MV-4-11 (cell line): ENCODE measurements at places on chromosomes 13 and 19.
A peak's percentile ranks its signal among the peaks of the same experiment; 100 is the strongest.

- DNase-seq, result no peak
Measured at GRCh38 chr13:40442231-40442630, 224.2 kb downstream of the FOXO1 start.

GRCh38 chr13:110280231-110280813 lies 26.6 kb downstream of the COL4A1 start:
- no peak for DNase-seq

DNA sequence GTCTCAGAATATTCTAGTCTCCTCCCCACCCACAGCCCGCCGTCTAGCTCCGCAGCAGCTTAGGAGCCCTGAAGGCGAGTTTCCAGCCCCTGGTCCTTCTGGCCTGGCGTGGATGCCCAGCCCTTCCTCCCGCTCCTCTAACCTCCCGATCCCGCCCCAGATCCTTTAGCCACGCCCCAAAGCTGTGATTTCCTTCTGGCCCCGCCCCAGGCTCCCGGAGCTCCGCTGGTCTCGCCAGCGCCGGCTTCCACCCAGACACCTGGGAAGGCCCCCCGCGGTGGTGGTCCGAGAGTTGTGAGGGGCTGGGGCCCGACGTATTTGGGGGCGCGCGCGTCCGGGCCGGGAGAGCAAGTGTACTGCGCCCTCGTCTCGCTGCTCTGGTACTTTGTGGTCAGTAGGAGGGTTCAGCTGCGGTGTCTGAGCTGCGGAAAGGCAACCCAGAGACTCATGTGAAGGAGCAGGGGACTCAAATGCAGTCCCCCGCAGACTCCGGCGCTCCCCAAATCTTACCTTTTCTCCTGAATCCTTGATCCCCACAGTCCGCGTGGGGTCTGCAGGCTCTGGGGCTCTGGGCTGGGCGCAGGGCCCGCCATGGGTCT lies at the start of gene CGB7:
CGB7 (minus strand) TSS at position 114 of the 599 bp plus-strand sequence. CDS start 2,374 bp downstream, outside the sequence.
- no peak for DNase-seq

GRCh38 chr19:40806423-40807146 lies 7.6 kb downstream of the EGLN2 start:
- DNase-seq, result peak; percentile 66

GRCh38 chr19:49599378-49600295 lies 8.7 kb downstream of the PRR12 start:
- DNase-seq, result no peak

DNA sequence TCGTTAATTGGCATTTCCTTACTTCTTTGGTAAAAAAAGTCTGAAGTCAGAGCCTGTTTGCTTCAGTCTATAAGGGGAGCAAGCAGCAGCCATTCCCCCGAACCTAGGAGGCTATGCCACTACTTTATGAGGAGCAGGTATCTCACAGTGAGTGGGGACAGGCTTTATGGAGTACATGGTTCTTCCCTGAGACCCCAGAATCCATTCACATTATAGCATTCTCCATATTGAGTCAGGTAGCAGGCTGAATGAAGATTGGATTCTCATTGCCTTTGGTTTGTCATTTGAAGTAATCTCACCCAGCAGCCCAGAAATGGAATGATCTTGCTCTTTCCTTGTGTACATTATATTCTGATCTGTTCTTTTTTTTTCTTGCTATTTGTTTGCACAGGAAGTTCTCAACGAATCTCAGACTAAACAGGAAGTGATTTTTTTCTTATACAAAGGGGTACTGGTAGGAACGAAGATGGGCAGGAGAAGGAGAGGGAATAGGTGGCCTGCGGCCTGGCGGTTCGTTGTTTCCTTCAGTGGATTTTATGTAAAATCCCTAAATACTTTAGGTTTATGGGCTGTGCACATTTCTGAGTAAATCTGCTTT lies 74.4 kb downstream of the ARHGAP35 start:
- no peak for DNase-seq

GRCh38 chr13:110265682-110266430 lies 41.1 kb downstream of the COL4A1 start:
- DNase-seq, result no peak

DNA sequence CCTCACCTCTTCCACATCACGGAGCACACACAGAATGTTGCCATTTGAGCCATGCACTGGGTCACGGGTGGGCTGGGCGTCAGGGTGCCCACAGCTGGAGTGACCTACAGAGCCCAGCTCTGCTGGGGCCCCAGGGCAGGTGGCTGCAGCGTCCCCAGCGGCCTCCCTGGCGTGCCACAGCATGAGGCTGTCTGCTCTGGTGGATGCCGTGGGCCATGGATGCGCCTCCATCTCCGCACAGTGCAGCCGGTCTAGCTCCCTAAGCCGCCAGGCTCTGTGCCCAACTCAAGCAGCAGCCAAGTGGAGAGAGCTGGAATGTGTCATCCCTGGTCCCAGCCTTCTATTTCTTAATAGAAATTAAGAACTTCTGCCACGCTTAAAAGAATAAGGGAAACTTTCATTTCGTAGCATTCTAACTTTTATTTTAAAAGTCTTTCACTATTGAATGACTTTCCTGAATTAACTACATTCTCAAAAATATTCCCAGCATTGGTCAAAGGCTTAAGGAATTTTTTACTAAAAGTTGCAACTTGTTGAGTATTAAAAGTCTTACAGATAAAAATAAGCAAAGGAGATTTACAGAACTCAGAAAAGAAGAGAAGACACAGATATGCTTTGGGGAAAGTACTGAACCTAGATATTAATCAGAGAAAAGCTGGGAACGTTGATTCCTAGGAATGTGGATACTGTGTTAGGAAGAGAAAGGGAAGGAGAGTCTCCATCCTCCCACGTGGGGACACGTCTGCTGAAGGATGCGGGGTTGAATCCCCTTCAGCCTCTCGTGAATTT lies 59.3 kb downstream of the ATP11A start:
- no peak for DNase-seq

DNA sequence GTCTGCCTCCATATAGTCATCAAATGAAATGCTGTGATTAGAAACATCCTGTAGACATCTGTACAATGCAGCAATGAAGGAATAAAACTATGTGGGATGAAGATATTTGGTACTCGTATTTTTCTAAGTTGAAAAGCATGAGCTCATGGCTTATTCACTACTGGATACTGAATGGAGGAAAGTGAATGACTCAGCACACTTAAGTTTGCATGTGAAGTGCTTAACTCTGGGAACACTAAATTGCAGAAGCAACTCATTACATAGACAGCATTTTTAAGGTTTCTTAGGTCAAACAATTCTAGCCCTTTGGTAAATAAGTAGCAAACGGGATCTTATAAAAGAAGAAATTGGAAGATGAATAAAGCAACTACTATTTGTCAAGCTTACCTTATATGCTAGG lies 429.0 kb upstream of the MIR17HG start:
- DNase-seq, result peak; percentile 12

DNA sequence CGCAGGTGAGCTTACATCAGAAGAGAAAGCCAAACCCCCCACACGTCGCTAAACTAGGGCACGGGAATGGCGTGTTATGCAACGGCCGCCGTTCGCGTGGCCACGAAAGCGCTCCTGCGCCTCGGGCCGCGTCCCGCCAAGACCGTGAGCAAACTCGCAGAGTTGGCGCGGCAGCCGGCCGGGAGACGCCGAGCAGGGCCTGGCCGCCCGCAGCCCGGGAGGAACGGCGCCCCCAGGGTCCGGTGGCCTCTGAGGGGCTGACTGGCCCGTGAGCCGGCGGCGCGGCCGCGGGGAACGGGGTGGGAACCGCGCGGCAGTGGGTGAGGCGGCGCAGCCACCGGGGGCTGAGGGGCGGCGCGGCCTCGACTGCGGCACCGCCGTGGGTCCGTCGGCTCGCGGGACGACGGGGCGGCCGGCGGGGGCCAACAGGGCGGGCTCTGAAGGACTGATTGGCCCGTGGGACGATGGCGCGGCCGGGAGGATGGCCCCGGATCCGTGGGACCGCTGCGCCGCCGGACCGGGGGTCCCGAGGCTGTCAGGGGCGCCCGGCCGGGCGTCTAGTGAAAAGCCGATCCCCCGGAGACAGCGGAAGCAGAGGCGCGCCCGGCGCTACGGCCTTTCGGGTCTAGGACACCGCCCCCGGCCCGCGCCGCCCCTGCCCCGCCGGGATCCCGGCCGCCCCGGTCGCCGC lies 903 bp downstream of the LATS2 start:
- DNase-seq, result no peak

DNA sequence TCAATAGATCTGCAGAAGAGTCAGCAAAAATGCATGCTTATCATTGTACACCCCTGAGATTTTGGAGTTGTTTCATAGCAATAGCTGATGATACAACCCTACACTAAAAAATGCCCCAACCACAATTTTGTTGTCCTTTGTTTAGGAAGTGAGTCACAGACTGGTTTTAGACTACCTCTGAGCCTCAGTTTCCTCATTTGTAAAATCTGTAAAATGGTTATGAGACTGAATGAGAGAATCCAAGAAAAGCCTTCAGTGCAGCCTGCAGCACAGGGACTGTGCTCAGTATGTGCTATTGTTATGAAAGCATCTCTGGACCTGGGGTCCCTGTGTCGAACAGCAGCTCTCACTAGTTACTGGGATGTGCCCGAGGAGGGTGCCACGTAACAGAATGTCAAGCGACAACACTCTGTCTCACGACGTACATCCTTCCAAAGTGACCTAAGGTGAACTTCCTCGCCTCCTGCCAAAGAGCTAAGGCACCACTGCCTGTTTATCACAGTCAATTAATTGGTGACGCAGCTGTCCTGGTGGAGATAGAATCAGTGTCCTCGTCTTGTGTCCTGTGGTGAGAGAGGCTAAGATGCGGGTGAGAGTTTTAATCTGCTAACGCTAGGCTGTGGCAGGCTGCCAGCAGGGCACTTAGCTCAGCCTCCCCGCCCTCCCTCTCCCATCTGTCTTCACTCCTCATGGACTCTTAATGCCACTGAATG lies 18.1 kb downstream of the DHRS12 start:
- peak; percentile 34 for DNase-seq

DNA sequence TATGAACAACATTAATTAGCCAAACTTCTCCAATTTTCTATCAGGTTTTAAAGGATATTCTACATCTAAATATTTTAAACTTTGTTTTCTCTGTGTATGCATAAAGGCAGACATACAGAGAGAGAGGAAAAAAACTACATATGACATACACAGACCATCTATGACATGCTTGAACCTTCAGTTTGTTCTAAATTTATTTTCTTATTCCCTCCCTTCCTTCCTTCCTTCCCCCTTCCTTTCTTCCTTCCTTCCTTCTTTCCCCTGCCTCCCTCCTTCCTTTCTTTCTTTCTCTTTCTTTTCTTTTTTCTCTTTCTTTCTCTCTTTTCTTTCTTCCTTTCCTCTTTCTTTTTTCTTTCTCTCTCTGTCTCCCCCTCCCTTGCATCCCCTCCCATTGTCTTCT lies 35.8 kb upstream of the CD70 start:
- no peak for DNase-seq

- no peak for DNase-seq
Measured at GRCh38 chr13:47415048-47415447, 518.2 kb upstream of the HTR2A start.

- DNase-seq, result no peak
Measured at GRCh38 chr19:33111587-33111986, 20.3 kb upstream of the WDR88 start.

- DNase-seq, result no peak
Measured at GRCh38 chr13:113540523-113540922, 44.0 kb upstream of the TFDP1 start.

DNA sequence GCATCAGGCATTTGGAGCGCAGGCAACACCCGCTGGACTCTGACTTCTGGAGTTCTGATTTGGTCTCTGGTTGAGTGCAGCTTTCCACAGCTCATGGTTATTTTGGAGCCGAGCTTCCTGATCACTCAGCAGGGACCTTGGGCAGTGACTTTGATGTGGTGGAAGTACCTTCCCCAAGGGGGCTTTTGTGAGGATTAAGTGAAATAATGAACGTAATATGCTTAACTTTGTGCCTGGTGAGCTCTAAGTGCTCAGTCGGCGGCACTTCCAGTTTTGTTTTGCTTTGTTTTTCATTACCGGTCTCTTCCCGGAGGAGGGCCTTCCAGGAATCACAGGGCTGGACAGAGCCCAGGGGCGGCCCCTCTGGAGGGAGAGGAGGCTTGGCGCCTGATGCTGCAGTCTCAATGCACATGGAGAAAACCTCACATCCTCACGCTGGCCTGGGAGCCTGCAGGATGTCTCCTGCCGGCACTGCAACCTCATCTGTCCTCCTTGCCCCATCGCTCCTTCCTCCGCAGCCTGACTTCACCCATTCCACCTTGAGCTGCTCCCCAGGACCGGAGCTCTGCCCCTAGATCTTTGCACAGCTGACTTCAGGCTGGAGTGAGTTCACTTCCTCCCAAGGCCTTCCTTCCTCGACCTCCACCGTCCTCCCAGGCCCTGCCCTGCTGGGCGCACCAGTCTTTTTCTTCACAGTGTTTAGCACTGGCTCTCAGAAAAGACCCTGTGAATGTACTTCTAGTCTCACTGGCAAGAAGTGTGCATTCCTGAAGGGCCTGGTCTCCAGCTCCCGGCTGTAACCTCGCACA lies 1.5 kb downstream of the PLEKHF1 start:
- DNase-seq, result peak; percentile 15
